ENCODE measurements at places on chromosomes 2 and 18.

DNA sequence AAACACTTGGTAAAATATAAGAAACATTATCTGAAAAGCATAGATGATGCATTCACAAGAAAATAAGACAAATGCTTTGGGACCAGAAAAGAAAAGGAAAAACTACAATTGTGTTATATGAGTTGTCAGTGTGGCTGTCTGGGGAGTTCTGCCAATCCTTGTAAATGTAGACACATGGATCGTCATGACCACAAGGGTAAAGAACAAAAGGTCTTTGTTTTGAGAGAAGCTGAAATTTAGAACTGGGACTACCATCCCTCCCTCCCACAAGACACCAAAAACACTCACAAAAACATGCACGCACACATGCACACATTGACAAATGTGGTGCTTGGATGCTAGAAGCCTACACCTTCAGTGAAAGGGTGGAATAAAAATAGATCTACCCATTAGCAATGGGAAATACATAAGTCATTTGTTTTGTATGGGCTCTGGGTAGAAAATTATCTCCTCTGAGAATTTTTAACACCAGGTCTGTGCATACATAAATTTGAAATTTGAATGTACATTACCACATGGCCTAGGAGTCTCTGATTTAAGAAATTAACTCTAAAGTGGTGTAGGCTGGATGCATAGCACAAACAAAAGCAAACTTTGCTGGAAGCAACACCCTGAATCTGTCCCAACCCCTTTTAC, 266.2 kb upstream of the SLC39A10 start:
- no peak for DNase-seq

DNA sequence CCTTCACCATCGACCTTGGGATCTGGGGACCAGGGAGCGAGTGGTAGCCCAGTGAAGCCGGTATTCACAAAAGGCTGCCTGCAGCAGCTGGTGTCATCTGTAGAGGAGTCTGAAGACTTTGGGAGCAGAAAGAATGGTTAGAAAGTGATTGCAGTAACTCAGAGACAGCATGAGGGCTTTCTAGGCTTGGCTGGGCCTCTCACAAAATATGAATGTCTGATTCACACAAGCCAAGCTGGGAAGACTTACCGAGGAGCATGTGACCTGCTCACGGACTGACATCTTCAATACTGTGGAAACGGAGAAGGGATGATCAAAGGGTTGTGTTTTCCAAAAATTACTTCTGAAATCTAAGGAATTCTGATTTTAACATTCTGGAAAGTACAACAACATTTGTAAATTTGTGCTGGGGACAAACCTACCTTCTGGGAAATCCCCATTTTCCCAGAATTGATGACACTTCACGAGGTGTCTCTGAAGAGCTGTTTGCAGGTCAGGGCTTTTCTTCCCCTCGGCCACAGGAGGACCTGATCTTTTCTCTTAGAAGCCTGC, 111.7 kb downstream of the ACOXL start:
- no peak for DNase-seq

GRCh38 chr2:101399021-101399799, 11.9 kb upstream of the CREG2 start:
- DNase-seq: no peak

- no peak for DNase-seq
Measured at GRCh38 chr2:241987726-241988125, 118.2 kb downstream of the RTP5 start.

- peak; percentile 24 for DNase-seq
Measured at GRCh38 chr18:80022613-80023012, 11.6 kb upstream of the RBFA start.

DNA sequence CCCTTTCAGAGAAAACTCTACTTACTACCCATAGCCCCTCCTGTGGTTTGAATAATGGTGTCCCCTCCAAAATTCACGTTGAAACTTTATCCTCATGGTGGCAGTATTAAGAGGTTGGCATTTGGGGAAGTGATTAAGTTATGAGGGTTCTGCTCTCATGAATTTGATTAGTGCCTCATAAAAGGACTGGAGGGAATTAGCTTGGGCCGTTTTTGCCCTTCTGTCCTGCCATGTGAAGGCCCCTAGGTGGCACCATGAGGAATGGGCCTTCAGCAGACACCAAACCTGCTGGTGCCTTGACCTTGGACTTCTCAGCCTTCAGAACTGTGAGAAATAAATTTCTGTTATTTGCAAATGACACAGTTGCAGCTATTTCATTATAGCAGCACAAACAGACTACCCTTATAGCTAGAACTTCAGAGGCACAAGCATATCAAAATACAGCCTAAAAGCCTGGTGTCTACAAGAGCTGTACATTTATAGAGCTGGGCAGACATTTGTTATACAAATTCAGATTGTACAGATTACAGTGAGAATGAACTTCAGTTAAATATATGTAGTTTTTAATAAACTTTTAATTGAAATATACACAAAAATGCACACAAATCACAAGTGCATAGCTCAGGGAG, 2.6 kb upstream of the PTPN2 start:
- peak; percentile 18 for DNase-seq

- DNase-seq: no peak
Measured at GRCh38 chr2:32220445-32220844, 44.2 kb downstream of the NLRC4 start.

DNA sequence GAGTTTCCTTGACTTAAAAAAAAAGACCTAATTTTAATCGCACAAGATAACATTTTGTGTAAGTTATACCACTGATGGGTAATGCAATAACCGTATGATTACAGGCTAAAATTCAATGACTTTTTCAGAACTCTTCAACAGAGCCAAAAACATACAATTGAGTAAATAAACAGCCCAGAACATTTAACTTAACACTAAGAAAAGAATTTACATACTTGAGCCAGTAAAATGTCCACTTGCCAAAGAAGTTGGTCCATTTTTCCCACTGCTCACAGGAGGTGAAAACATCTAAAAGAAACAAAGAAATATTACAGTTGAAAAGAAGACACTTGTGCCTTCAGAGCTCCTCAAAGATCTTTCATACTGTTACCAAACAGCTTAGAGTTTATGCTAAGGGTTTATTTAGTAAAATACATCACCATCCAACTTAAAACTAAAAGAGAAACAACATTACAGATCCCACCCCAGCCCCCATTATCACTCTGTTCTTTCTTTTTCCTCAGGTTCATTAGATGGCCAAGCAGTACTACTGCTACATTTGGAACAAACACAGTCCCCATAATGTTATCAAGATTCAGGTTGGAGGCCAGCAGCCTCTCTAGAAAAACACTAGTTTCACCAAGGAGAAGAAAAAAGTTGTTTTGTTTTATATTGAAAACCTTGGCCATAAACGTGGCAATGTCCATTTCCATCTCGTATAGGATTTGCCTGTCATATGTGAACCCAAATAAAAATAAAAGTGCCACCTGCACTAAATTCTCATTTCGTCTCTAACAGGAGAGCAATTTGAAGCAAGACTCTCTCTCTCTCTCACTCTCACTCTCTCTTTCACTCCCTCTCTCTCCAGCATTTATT, 2.7 kb downstream of the TCF4 start:
- no peak for DNase-seq

Measured in fibroblast of skin of scalp (primary cell).